Sigmoid colon (tissue), 7 donors: ENCODE measurements at places on chromosomes 4 and X. TPM values are rescaled to one million over a fixed set of nuclear protein-coding genes. Genes with fewer than 3 reads are reported as not detected.

GRCh38 chr4:137467537-137467936 lies 64.8 kb downstream of the PCDH18 start:
- DNase-seq = no peak
- no peaks in the 10 kb centered on the region for H3K36me3 ChIP-seq
- H3K27me3 ChIP-seq = no peaks in the 10 kb centered on the region

- no peaks in the 10 kb centered on the region for H3K36me3 ChIP-seq
- no peak overlapping the region for H3K4me3 ChIP-seq
- no peaks in the 10 kb centered on the region for H3K27me3 ChIP-seq
Observed at GRCh38 chr4:48110452-48110978, 23.5 kb downstream of the TXK start.

- no peak overlapping the region for H3K4me3 ChIP-seq
- H3K27ac ChIP-seq = no peak overlapping the region
- no peaks in the 10 kb centered on the region for H3K27me3 ChIP-seq
- DNase-seq = no peak
Observed at GRCh38 chr4:88630756-88631155, 38.5 kb downstream of the HERC3 start.

- no peaks in the 10 kb centered on the region for H3K36me3 ChIP-seq
- H3K27me3 ChIP-seq = no peaks in the 10 kb centered on the region
- DNase-seq = no peak
- H3K27ac ChIP-seq = no peak overlapping the region
- no peaks in the 10 kb centered on the region for H3K4me1 ChIP-seq
Observed at GRCh38 chr4:124694306-124694705, 18.2 kb downstream of the ANKRD50 start.

Gene GABRE
- total RNA-seq = 5.4 TPM
